Endothelial cell of umbilical vein (primary cell): ENCODE measurements at places on chromosomes 5 and 9. TPM values are rescaled to one million over a fixed set of nuclear protein-coding genes. Genes with fewer than 3 reads are reported as not detected.

DNA sequence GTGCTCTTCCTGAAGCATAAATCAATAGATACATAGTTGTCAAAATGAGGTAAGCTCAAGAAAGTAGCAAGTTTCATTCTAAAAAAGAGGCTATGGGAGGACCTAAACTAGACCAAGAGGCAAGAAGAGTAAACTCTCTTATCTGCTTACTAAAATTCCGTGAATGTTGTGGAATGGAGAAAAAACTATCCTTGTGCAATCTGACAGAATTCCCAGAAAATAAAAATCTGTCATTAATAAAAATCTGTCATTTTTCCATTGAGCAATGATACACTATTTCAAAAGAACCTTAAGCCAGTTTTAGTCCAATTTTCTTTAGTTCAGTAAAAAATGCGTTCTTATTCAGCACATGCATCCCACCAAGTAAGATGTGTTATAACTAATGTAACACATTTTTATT lies 15.9 kb upstream of the FANCC start:
- H3K4me3 ChIP-seq: no peak overlapping the region
- H3K27me3 ChIP-seq: no peaks in the 10 kb centered on the region
- H3K27ac ChIP-seq: no peak overlapping the region
- DNase-seq: no peak
- H3K4me1 ChIP-seq: no peaks in the 10 kb centered on the region

TPPP gene
- total RNA-seq: 0.07 and 0.09 TPM in 2 replicates

RGS3 gene
- 407 and 416 TPM in 2 replicates for total RNA-seq

CKMT2 gene
- total RNA-seq: not detected in 2 replicates
